ENCODE measurements at places on chromosomes 7 and 10. TPM values are rescaled to one million over a fixed set of nuclear protein-coding genes. Genes with fewer than 3 reads are reported as not detected.

GRCh38 chr10:18306031-18306430 is 165.8 kb downstream of the CACNB2 start:
- DNase-seq = no peak

- DNase-seq = no peak
Observed at GRCh38 chr10:43801140-43801539, 152.5 kb upstream of the ZNF32 start.

- DNase-seq = no peak
Observed at GRCh38 chr10:105950410-105950809, 1214.1 kb downstream of the SORCS1 start.

The SEM1 gene
- 41.0 TPM for total RNA-seq

DNA sequence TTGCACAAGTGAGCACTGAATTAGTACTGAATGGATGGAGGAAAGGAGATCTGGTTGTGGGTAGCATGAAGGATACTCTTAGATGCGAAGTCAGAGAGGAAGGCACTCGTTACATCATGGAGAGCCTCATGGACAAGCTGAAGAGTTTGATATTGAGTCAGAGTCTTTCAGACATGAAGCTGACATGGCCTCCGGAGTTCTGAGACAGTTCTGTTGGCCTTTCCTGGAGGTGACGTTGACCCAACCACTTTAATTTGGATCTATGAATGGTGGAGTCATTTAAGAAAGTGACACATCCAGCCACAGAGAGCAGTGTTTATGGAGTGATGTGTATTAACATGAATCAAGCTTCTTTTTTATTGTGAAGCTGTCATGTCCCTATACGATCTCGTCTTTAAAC is 286.3 kb upstream of the CDC14C start:
- DNase-seq = no peak

DNA sequence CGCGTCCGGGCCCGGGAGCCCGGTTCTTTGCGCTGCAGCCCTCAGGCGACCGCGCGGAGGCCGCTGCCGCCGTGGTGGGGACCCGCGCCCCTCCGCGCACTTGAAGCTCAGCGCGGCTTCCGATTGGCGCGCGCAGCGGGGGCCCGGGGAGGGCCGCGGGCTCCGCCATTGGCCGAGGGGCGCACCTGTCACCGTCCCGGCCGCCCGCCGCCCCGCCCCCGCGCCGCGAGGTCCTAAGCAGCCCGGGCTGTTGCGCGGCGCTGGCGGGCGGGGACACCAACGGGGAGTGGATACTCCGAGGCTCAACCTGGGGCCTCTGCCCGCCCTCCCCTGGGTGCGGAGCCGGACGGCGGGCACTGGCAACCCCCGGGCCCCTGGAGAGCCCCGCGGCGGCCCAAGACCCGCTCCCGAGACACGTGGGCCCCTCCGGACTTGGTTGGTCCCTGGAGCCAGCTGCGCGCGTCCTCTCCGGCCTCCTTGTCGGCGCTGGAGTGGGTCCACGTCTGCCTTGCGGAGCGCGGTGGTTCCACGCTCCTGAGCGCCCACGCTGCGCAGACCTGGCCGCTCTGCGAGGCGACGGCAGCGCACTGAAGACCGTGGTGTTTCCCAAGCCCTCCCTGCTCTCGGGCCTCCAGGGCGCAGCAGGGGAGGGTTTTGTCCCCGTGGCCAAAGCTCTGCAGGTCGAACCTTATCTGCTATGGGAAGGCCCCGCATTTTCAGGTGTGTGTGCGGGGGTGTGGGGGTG is at the start of gene MNX1:
Gene MNX1, minus strand, starts transcription at position 76 of the 745 bp plus-strand sequence. CDS start 313 bp downstream, outside the sequence.
- no peak for DNase-seq

The GPR15LG gene
- not detected for total RNA-seq

DNA sequence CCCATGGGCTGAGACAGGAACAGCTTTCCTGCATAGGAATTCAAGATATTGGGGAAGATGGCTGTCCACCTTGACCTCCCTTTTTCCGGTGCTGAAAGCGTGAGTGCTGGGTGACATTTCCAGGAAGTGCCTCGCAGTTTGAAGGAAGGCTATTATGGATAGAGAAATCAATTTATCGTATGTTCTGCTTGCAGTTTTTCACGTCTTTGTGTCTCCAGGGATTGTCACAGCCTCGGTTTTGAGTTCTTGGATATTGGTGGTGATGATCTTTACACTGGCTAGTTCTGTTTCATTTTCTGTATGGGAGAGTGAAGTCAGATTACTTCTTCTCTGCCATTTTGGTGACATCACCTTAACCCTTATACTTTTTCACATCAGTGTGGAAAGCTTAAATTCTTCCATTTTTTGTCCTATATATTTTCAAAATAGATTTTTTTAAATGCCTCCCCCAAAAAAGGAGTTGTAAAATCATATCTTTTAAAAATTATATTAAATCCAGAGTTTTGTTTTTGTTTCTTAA is 102.5 kb upstream of the APBB1IP start:
- DNase-seq = no peak

The SPAM1 gene
- total RNA-seq = not detected

- no peak for DNase-seq
Observed at GRCh38 chr10:31745612-31746376, 182.8 kb downstream of the ARHGAP12 start.

All from CD4-positive, alpha-beta memory T cell (primary cell).